ENCODE measurements at places on chromosomes 1 and 21.

DNA sequence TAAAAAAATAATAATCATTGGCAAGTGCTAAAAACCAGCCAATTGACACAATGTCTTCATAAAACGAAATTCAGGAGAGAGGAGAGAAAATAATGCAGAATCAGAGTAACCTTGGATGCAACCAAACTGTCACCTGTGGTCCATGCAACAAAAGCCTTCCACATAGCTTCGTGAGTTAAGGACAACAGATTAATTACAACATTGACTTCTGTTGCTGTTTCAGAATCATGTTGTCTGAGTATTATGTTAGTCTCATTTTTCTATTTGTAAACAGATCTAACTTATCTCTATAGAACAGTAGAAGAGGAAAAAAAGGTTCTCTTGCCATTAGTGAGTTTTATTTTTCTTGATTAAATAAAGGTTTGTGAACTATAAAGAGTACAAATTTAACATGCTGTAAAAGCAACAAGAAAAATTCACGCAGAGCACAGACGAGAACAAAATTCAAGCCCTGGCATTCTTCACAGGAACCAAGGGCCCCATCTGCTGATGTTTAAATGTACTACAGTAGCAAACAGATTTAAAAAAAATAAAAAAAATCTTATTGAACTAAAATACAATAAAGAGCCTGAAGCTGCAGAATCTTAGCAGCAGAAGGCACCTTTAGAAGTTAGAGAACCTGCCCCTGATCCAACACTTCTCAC is 381.1 kb upstream of the PKN2 start:
- no peak for DNase-seq

- DNase-seq = no peak
These were observed 13.0 kb upstream of the SLC6A9 start for GRCh38 chr1:44044071-44044801.

DNA sequence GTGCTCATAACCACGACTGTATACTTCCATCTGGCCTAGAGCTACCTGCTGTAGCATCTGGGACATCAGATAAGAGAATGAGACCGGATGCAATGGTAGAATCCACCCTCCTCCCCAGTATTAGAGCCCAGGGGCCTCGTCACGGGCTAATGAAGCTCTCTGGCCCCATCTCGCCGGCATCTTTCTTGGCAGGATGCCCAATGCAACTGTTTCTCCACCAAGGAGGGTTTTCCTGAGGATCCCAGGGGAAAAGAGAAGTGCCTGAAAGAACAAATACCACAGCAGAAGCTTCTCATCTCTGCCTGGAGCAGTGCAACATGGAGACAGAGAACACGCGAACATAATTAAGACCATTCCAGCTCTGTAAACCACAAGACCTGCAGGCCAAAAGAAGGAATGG is 80.0 kb downstream of the VWA5B1 start:
- no peak for DNase-seq

DNA sequence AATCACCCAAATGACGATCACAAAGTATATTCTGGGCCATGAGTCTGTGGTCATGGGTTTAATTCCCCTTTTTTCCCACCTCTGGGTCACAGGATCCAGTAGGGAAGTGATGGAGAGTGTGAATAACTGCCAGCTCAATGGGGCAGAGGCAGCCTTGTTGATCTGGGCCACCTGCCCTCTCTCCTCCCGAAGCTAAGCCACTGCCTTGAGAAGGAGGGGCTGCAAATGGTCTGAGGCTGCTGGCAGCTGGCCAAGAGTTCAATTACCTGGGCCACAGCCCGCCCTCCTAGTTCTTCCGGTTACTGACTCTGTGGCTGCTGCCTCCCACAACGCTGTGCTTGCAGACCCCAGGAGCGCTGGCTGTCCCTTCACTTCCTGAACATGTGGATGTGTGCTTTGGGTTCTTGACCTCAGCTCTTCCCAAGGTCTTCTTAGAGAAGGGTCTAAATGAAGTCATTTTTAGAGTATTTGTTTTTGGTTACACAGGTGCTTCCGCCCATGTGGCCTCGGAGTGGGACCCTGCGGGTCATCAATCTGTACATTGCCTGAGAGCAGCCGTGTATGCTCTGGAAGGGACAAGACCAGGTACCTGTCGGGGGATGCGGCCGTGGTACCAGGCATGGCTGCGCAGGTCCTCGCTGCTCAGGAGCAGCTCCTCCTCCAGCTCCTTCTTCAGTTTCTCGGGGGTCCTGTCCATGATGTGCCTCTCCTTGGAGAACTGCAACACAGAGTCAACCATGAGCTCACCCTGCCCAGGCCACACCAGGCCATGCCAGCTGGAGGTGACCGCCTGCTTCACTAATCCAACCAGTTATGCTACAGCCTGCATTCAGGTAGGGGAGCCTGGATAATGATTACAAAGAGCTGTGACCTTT is 89.7 kb downstream of the BCAR3 start:
- DNase-seq = no peak

- DNase-seq = no peak
These were observed 1640.2 kb upstream of the PRMT6 start for GRCh38 chr1:105416261-105416660.

DNA sequence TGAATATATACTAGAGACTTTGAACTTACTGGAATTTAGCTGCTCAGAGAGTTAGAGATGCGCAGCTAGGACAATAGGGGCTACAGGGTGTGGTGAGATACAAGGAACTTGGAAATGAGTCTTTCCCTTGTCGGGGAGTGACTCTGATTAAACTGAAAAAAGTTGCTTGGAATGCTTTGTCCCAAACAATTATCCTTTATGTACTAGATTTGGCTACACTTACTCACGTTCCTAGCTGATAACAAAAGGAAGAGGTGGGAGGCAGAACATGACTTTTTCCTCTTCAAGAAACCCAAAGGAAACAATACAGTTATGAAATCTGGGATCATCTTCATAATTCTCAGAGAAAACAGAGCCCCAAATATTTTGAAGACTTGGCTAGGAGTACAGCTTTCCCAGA is 6.9 kb upstream of the CGN start:
- no peak for DNase-seq

DNA sequence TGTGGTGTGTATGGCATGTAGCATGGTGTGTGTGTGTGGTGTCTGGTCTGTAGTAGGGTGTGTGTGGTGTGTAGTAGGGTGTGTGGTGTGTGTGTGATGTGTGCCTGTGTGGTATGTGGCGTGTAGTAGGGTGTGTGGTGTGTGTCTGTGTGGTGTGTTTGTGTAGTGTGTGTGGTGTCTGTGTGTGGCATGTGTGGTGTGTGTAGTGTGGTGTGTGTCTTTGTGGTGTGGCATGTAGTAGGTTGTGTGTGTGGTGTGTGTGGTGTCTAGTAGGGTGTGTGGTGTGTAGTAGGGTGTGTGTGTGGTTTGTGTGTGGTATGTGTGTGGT is 85.5 kb downstream of the SYT2 start:
- no peak for DNase-seq

DNA sequence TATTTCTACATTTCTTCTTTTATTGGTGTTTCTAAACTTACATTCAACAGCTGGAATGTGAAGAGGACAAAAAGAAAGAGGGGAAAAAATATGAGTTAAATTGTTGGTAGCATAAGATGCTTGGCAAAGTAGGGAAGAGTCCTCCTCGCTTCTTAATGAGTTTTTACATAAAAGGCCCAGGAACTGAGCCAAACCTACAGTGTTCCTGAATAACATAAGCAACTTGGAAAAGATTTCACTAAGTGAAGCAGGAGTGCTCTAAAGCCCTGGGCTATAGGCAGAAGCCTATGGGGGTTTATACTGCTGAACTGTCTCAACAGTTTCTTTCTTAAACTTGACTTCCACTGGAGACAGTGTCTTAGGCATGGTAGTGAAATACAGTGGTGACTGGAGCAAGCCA is 115.0 kb upstream of the USP25 start:
- DNase-seq = no peak

DNA sequence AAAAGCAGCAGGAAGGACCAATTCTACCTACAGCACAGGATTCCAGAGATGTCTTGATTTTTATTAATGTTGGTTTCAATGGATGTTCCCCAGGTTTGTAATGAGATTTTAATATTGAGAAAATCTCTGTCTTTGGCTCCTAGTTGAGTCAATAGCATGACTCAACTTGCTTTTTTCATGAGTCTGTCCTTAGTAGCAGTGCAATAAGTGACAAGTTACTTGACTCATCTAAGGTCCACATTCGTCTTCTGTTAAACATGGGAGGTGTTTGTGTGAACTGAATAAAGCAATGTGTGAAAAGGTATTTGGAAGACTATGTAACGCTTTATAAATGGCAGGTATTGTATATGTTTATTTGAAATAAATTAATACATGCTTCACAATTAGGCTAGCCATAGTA is 645.0 kb upstream of the PTBP2 start:
- DNase-seq = no peak

- DNase-seq = no peak
These were observed at the start of gene DSCAM for GRCh38 chr21:40846587-40847411. Gene DSCAM (minus strand): TSS chr21:40847158. CDS start chr21:40846661, 497 bp downstream.

DNA sequence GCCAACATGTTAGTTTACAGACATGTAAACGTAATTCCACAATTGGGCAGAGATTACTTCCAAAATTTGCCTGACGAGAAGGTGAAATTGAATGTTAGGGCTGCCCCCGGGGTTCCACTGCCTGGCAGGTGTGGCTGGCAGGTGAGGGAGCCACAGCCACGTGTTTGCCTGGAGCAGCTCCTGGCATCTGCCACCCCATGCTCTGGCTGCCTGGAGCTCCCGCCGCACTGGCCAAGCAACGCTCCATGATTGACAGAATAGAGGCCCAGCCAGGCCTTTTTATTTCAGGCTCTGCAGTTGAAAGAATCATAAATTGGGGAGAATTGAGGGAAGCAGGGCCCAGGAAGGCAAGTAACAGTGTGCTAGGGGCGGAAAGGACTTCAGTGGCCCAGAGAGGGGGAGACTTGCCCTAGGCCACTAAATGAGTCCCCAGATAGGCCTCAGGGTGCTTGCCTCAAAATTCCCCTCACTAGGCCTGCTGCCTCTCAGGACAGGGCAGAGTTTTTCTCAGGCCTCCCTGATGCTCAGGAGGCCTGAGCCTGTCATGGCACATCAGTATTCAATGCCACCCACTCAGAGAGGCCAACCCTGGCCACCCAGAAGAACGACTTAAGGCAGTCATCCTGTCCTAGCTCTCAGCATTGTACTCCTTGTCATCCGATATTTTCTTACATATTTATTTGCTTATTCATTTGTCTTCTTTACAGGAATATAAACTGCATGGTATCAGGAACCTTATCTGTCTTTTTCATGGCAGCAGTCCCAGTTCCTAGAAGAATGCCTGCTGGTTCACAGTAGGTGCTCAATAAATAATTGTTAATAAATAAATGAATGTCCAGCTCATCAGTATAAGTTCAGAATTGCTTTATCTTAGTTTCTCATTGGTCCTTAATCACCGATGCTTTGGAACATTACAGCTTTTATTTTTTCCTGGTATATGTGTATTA is 16.6 kb upstream of the S1PR1 start:
- no peak for DNase-seq

- no peak for DNase-seq
These were observed 395.5 kb downstream of the USP25 start for GRCh38 chr21:16125274-16125673.

GRCh38 chr1:225461533-225462428 is 33.9 kb upstream of the LBR start:
- DNase-seq = no peak

DNA sequence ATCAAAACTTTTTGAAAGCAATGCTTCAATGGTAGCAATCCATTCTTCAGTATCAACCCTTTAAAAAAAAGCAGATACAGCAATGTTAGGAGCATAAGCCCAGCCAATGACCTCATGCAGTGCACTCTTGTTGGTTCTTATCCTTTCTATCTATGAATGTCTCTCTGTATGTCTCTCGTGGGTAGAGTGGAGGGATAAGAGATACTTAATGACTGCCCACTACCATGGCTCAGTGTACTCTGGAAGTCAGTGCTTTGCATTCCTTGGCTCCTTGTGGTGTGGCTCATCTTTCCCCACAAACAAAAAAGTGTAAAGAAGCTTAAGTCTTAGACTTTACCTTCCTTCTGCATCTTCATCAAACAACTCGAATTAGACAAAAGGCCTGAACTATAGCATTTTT is 50.3 kb downstream of the PCSK9 start:
- DNase-seq = no peak

DNA sequence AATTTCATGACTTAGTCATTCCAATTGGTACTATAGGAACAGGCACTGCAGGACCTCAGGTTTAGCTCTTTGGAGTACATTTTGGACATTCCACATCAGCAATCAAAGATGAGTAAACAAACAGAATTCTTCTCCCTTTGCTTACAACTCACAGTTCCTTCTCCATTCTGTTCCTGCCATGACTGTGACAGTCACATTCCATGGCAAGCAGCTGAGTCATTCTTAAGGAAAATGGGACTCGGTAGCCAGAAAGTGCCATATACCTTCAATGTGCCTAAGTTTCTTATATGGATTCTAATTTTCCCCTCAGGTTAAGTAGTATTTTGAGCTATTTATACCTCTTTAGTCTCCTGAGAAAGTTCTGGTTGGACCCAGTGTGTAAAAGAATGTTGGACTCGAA is 25.6 kb downstream of the CRCT1 start:
- no peak for DNase-seq

DNA sequence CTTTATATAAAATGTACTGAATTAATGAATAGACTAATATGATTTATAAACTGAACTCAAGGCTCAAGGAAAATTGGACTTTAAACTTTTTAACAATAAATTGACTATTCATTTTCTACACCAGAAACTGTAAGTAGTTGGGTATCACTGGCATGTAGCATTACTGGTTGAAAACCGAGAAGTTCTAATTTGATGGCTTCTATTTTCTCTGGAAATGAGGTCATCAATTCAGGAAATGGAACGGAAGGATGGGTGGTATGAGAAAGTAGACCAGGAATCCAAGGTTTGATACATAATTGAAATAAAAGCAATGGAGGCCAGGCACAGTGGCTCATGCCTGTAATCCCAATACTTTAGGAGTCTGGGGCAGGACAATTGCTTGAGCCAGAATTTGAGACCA is 50.4 kb downstream of the RERE start:
- DNase-seq = no peak

DNA sequence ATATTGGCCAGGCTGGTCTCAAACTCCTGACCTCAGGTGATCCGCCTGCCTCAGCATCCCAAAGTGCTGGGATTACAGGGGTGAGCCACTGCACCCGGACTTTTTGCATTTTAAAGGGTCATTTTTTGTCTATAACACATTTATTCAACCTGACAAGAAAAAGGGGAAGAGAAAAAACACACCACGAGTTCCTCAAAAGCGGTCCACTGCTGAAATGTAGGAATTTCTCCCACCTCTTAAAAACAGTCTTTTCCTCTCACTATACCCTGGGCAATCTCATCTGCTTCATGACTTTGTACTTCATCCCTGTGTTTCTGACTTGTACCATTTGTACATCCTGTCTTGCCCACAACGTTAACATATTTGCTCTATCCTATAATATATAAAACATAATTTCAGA is 413.3 kb upstream of the PTBP2 start:
- no peak for DNase-seq

DNA sequence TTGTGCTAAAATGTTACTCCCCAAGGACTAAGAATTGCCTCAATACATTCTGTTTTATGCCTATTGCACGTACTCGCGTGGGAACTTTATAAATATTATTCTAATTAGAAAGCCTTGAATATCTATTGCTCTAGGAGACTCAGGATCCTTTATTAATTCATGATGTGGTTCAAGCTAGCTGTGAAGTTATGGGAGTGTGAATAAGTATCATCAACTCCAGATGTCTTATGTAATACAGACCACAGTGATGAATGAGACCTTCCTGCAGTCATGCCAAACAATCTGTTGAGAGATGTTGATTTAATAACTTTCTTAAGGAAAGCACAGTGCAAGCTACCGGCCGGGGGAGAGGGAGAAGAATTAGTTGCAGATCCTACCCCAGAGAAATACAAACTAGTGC is 519.2 kb upstream of the ZP4 start:
- no peak for DNase-seq

Measured in stimulated activated CD8-positive, alpha-beta memory T cell treated with anti-CD3 and anti-CD28 coated beads, Interleukin-2, amount 100 ng/mL, for 1 hour (primary cell).